ENCODE measurements at places on chromosomes 16 and 17.

DNA sequence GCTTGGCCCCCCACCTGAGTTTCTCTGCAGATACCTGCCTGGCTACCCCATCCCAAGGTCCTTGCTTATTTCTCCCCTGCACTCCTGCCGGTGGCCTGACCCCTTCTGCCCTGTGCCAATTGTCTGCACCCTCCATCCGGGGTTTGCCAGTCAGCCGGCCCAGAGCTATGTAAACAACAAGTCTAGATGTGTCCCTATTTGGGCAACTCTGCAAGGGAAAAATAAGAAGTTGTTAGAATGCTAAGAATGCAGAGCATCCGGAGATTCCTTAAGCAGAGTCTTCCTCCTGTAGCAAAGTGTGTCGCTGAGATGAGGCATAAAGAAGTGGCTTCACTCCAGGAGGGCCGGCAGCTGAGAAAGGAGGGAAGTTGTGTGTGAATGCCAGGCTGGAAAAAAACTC lies 46.6 kb downstream of the RGS9 start:
- DNase-seq: no peak

GRCh38 chr16:85865-86264 lies 7.8 kb downstream of the MPG start:
- DNase-seq: no peak

DNA sequence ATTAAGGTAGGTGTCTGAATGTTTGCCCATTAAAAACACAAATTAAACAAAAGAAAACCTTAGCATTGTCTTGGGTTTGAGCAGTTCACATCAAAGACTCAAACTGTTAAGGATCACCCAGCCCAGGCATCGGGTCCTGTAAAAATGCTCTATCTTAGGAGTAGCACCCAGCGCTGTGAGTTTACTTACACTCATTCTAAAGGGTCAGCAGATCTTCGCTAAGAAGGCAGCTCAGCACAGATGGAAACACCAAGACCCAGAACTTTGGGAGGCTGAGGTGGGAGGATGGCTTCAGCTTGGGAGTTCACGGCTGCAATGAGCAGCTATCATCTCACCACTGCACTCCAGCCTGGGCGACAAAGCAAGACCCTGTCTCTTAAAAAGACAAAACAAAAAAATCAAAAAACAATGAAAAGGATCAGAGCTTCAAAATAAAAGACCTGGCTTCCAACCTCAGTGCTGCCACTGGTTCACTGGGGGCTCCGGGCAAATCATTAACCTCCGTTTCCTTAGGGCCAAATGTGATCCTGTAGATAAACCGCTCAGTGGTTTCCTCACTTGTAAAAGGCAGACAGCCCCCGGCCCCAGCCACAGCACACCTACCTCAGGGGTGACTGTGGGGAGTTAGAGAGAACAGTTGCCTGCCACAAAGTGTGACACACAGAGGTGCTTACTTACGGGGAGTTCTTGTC lies 11.1 kb downstream of the COG1 start:
- no peak for DNase-seq

- peak; percentile 46 for DNase-seq
These were observed 612 bp downstream of the CISD3 start for GRCh38 chr17:38730526-38731379.

DNA sequence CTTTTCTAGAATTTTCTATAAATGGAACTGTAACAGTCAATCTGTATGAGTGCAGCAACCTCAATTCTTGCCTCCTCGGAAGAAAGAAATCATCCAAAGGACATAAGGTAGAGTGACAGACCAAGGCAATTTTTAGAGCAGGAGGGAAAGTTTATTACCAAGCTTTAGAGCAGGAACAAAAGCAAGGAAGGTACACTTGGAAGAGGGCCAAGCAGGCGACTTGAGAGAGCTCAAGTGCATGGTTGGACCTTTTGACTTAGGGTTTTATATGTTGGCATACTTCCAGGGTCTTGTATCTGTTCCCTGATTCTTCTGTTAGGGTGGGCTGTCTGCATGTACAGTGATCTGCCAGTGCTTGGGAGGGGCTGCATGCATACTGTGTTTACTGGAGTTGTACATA lies 50.3 kb downstream of the SCNN1G start:
- DNase-seq: no peak

- DNase-seq: no peak
These were observed 5.6 kb upstream of the ANKS4B start for GRCh38 chr16:21227866-21228265.

DNA sequence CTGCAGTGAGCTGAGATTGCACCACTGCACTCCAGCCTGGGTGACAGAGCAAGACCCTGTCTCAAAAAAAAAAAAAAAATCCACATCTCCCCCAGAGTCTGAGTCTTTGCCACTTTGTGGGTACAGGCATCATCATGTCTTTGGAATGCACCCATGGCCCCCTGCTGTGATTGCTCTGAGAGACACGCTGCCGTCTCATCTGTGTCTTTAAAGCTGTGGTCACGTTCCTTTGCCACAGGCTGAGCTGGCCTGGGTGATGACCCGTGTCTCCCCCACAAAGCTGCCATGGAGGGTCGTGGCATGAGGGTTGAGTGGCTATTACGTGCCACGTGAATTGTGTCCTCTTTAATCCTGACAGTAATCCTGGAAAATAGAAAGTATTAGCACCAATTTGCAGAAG lies 20.2 kb downstream of the CRISPLD2 start:
- DNase-seq: no peak

DNA sequence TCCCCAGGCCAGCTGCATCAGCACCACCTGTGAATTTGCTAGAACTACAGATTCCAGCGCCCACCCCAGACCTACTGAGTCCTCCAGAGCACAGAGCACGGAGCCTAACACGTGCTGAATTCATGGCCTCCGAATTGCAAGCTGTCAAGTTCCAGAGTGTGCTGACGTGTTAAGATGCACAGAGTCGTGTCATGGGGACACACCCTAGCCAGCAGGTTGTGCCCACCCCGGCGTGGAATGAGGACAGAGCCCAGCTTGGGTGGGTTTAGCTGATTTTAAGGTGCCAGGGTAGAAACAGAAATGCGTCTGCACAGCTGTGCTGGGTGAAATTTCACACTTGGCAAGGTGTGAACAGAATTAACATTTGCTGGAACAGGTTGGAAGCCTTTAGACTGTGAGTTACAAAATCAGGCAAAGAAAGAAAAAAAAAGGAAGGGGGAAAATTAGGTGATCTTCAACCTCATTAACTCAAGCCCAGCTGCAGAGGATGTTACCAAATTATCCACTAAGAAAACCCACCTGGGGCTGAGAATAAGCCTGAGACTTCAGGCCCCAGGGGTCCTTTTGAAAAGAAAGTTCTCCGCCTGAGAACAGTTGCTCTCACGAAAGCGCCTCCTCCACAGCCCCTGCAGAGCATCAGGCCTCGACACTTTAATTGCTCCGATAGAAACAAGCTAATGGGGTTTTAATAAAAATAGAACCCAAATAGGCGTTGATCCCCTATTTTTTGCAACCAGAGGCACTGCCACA lies 27.1 kb downstream of the GINS3 start:
- no peak for DNase-seq

- DNase-seq: peak; percentile 17
These were observed 473.2 kb upstream of the SALL1 start for GRCh38 chr16:51624080-51624775.

- no peak for DNase-seq
These were observed 1.8 kb downstream of the CFAP119 start for GRCh38 chr16:30760001-30760559.

DNA sequence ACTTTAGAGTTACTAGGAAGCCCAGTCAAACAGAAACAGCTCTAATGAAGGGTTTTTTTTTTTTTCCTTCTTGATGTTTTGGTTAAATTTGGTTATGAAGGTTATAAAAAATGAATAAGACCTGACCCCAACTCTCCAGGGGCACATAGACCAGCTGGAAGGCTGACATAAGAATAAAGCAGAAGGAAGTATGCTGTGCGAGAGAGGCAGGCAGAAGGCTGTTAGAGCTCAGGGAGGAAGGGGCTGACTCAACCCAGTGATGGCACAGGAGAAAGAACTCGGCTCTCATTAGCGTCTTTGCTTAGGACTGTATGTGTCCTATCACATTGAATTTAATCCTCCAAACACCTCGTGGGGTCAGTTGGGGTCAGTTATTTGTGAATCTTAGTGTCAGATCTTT lies 474.6 kb downstream of the PMP22 start:
- no peak for DNase-seq

- DNase-seq: no peak
These were observed 6.6 kb upstream of the HOXB9 start for GRCh38 chr17:48632579-48633265.

GRCh38 chr16:14963281-14964173 lies 11.3 kb upstream of the PDXDC1 start:
- DNase-seq: no peak

GRCh38 chr16:55418586-55418985 lies 60.4 kb upstream of the MMP2 start:
- DNase-seq: peak; percentile 20

DNA sequence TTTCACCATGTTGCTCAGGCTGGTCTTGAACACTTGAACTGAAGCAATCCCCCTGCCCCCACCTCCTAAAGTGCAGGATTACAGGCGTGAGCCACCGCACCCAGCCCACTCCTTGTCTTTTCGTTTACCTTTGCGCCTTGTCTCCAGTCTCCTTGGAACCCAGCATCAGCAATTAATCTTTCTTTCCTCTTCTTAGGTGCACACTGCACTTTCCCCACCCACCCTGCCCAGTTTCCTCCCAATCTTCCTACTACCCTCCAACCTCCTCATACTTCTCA lies 1.5 kb upstream of the CLDN7 start:
- no peak for DNase-seq

DNA sequence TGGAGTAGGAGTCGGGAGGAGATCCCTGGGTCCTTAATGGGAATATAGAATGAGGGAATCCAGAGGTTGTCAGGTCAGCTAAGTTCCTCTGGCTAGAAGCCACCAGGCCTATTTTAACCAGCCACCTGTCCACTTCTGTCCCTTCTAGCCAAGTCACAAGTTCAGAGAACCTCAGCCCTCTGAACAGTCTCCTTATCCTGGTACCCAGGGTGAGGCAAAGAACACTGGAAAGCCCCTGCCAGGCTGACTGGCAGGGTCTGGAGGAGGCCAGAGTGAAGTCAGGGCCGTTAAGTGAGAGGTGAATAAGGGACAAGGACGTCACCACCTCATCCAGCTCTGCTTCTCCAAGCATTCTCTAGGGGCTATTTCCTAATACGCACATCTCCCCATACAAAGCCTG lies 2.7 kb downstream of the CTDNEP1 start:
- DNase-seq: no peak

DNA sequence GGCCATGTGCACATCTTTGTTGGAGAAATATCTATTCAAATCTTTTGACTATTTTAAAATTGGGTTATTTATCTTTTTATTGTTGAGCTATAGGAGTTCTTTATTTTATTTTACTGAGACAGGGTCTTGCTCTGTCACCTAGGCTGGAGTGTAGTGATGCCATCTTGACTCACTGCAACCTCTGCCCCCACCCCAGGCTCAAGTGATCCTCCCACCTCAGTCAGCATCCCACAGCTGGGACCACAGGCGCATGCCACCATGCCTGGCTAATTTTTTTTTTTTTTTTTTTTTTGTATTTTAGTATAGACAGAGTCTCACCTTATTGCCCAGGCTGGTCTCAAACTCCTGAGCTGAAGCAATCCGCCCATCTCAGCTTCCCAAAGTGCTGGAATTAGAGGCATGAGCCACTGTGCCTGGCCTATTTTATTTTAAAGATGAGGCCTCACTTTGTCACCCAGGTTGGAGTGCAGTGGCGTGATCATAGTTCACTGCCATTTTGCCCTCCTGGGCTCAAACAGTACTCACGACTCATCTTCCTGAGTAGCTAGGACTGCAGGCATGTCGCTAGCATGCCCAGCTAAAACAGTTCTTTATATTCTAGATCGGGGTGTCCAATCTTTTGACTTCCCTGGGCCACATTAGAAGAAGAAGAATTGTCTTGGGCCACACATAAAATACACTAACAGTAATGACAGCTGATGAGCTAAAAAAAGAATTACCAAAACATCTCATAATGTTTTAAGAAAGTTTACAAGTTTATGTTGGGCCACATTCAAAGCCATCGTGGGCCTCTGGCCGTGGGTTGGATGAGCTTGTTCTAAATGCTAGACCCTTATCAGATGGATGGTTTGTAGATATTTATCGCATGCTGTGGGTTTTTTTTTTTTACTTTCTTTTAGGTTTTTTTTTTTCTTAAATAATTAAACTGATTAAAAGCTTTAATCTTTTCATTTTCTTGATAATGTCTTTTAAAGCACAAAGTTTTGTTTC lies 13.7 kb downstream of the TENT4B start:
- peak; percentile 67 for DNase-seq

DNA sequence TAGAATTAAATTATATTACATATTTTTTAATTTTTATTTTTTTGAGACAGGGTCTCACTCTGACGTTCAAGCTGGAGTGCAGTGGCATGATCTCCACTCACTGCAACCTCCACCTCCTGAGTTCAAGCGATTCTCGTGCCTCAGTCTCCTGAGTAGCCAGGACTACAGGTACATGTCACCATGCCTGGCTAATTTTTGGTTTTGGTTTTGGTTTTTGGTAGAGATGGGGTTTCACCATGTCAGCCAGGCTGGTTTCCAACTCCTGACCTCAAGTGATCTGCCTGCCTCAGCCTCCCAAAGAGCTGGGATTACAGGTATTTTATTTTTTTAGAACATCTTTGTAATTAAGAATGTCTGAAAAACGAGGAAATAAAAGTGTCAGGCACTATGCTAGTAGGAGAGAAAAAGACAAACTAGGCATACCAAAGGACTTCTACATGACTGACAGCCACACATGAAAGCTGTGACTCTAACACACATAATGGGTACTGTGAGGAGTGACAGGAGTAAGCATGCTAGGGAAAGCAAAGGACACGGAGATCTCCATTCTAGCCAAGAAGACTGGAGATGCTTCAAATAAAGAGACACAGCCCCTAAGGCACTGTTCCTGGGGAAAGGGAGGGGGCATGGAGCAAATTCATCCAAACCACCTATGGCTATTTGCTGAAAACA lies 7.3 kb downstream of the GNA13 start:
- DNase-seq: no peak

DNA sequence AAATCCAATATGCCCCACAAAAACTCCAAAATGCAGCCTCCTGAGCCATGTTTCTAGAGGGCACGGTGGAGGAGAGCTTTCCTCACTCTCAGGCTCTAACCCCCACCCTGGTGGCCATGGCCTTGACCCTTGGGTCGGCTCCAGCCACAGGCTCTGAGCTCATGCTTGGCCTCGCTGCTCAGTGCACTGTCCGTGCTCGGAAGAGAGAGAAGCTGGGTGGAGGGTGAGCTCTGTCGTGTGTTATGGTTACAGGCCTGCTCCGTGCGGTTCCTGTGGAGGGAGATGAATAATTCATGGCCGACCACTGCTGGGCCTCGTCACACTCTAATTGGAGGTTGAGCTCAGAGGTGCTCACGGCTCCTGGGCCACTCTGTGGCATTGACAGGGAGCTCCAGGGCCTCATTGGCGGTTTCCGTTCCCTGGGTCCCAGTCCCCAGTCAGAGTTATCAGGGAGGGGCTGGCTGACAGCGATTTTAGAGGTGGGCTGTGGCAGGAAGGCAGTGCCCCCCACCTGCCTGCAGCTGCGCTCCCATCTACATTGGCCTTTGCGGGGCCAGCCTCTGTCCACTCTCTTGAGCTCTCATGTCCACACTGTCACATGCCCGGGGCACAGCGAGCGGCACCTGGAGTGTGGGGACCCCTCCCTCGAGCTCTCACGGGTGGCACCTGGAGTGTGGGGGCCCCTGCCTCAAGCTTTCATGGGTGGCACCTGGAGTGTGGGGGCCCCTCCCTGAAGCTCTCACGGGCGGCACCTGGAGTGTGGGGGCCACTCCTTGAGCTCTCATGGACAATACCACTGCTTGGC lies 24.9 kb downstream of the ACSF3 start:
- DNase-seq: no peak

- DNase-seq: no peak
These were observed 59.7 kb downstream of the SHISA6 start for GRCh38 chr17:11300738-11301137.
